ENCODE measurements at places on chromosomes 12 and 14.

DNA sequence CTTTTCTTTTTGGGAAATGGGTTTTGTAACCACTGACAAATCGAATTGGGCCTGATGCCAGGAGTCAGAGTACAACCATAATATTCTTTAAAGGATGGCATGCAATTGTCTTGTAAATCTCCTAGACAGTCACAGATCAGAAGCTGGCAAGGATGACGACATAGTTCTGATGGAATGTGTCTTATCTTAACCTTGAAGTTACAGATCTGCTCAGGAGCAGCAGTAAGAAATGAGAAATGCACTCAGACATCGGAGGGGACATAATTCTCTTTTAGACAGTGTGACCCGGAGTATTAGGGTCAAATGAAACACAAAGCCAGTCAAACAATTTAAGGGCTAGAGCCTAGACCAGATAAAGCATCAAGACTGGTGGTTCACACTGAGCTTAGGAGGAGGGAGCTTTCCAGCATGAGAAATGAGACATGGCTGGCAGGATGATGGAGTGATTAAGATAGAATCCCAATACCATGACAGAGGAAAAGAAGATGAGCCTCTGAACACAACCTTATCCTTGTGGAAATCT lies 17.5 kb downstream of the CBX5 start:
- DNase-seq: peak; percentile 74

GRCh38 chr12:68435299-68435637 lies 103.1 kb upstream of the MDM1 start:
- no peak for DNase-seq

DNA sequence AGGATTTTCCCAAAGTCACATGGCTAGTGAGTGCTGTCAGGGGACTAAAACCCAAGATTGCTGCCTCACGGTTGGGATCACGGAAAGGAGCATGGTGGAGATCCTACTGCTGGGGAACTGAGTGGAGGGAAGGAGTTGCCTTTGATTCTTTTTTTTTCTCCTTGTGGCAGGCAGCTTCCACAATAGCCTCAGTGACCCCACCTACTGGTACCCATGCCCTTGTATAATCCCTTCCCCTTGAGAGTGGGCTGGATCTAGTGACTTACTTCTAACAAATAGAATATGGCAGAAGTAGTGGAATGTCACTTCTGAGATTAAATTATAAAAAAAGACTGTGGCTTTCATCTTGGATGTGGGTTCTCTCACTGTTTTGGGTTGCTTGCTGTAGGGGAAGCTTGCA lies 135.7 kb downstream of the DICER1 start:
- no peak for DNase-seq

DNA sequence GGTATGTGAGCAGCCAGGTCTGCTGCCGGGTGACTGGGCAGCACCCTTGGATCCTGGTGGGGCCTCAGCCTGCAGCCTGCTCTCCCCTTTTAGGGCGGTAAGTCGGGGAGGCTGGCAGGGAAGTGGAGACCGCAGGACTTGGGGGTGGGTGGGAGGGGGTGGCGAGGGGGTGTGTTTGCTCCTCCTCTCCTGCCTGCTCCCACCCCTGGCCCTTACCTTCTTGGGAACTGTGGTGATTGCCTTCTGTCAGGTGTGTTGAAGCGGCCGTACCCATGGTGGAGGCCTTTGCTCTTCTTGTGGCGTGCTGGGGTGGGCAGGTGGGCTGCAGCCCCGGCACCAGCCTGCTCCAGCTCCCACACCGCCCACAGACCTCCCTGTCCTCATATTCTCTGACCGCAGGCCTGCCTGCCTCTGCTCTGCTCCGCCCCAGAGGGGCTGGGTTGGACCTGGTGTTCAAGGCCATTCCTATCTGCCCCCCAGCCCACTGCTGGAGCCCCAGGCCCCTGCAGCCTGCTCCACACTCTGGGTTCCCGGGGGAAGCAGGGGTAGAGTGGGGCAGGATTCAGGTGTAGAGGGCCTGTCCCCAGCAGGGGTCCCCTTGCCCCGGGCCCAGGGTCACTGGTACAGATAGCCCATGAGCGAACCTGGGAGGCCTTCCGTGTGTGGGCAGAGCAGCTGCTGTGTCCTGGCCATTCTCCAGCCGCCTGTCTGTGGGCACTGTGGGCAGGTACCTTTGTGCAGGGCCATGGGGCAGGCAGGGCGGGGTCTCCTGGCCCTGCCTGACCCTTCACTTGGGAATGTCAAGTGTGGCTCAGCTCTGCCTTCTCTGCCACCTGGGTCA lies 5.2 kb downstream of the TEDC1 start:
- DNase-seq: no peak

- no peak for DNase-seq
Measured at GRCh38 chr14:68234101-68234905, 414.7 kb downstream of the RAD51B start.

GRCh38 chr12:65414526-65414925 lies 136.0 kb downstream of the MSRB3 start:
- DNase-seq: no peak

DNA sequence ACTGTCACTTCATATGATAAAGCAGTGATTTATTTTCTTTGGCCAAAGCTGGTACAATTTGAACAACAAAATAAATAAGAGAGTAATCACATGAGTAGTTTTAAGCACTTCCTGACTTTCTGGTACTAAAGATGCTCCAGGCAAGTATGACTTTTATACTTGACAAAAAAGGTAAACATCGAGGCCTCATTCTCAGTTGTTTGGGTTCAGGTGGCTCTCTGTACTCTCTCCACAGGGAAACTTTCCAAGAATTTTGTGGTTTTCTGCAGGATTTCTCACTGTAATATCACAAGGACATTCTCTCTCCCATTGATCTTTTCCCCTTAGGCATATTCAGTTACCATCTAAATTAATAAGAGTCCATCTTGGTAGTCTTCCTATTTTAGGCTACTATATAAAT lies 26.6 kb upstream of the KCNC2 start:
- no peak for DNase-seq

GRCh38 chr14:28088125-28088524 lies 678.5 kb upstream of the FOXG1 start:
- DNase-seq: no peak

- DNase-seq: no peak
Measured at GRCh38 chr12:68271346-68271745, 17.9 kb upstream of the IL22 start.

- no peak for DNase-seq
Measured at GRCh38 chr12:105975351-105975750, 163.4 kb downstream of the NUAK1 start.

- no peak for DNase-seq
Measured at GRCh38 chr12:64580681-64581080, 29.6 kb upstream of the RASSF3 start.

- no peak for DNase-seq
Measured at GRCh38 chr12:108752387-108752786, 21.1 kb upstream of the CORO1C start.

GRCh38 chr14:27739657-27740156 lies 1026.9 kb upstream of the FOXG1 start:
- no peak for DNase-seq
